ENCODE measurements at places on chromosomes 1 and 21. TPM values are rescaled to one million over a fixed set of nuclear protein-coding genes. Genes with fewer than 3 reads are reported as not detected.

- no peak for DNase-seq
- H3K27ac ChIP-seq = peak overlapping the region; percentile 67
- H3K27me3 ChIP-seq = no peaks in the 10 kb centered on the region
- no peak overlapping the region for H3K4me3 ChIP-seq
Measured at GRCh38 chr1:67619080-67619479, 65.9 kb upstream of the GADD45A start.

- DNase-seq = no peak
- no peak overlapping the region for H3K4me3 ChIP-seq
Measured at GRCh38 chr1:55534565-55535121, 319.5 kb upstream of the USP24 start.

DNA sequence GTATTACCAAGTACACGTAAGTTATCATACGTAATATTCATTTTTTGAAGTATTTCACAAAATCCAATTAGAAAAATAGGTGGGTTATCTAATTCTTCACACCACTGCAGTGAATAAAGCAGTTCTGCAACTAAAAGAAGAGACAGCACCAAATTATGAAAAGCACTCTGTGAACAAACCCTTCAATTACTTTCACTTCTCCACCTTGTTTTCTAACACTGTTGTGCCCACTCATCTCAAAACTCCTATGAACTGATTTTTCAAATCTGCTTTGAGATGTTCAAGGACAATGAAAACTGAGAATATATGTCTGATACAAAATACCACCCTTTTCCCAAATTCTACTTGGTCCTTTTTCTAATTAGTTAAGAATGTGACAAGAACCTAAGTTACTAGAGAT, 39.4 kb downstream of the LTN1 start:
- H3K4me1 ChIP-seq = no peaks in the 10 kb centered on the region
- H3K27me3 ChIP-seq = no peaks in the 10 kb centered on the region
- no peak for DNase-seq
- no peak overlapping the region for H3K27ac ChIP-seq
- no peak overlapping the region for H3K4me3 ChIP-seq

DNA sequence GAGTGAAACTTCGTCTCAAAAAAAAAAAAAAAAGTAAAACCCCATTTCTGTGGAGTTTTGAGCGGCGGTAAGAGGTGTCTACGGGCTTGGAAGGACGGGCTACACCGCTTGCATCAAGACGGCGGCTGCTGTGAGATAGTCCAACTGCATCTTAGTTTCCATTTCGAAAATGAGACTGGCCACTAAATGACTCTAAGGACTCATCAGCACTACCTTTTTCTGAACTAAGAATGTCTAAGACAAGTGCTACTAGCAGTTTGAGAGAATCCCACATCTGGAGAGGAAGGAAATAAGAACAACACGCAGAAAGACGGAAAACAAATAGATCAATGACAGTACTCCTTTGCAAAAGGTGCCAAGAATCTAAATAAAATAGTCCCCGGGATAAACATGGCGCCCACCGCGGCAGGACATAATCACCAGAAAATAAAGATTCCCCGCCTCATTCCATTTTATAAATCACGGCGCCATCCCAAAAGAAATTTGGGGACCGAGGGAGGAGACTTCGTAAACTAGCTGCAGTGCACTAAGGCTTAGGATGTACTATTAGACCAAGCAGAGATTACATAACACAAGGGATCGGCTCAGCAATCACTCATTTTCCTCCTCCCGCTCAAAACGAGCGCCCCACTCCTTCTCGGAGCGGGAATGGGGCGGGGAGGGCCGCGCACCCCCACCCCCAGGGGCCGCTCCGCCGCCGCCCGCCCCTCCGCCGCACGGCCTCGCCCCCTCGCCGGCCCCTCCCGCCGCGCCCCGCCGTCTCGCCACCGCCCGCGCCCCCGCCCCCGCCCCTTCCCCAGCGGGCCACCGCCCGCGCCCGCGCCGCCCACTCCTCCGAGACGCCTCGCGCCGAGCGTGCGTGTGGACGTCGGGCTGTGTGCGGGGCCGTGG, 1.1 kb downstream of the POGZ start:
- peaks cover under 1% of the 10 kb centered on the region for H3K36me3 ChIP-seq
- peak; percentile 54 for DNase-seq
- no peaks in the 10 kb centered on the region for H3K27me3 ChIP-seq
- H3K4me3 ChIP-seq = peak overlapping the region; percentile 71
- peak overlapping the region; percentile 84 for H3K27ac ChIP-seq

DNA sequence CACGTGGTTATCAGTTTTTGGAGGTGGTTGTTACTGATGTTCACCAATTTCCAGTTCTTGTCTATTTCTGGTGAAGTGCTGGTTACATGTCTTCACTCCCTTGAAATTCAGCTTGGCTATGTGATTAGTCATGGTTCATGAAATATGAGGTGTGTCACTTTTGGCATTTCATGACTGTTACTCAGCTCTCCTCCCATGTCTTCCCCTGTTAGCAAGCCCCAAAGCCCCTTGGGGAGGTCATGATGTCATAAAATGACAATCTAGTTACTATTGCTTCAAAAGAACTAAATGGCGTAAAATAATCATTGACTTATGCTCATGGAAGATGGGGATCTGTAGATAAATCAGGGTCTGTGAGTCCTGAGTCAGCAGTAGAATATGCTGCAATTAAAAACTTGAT, 425.1 kb downstream of the SETD4 start:
- no peaks in the 10 kb centered on the region for H3K27me3 ChIP-seq
- H3K27ac ChIP-seq = no peak overlapping the region
- H3K36me3 ChIP-seq = no peaks in the 10 kb centered on the region
- DNase-seq = no peak
- H3K4me1 ChIP-seq = no peaks in the 10 kb centered on the region

DNA sequence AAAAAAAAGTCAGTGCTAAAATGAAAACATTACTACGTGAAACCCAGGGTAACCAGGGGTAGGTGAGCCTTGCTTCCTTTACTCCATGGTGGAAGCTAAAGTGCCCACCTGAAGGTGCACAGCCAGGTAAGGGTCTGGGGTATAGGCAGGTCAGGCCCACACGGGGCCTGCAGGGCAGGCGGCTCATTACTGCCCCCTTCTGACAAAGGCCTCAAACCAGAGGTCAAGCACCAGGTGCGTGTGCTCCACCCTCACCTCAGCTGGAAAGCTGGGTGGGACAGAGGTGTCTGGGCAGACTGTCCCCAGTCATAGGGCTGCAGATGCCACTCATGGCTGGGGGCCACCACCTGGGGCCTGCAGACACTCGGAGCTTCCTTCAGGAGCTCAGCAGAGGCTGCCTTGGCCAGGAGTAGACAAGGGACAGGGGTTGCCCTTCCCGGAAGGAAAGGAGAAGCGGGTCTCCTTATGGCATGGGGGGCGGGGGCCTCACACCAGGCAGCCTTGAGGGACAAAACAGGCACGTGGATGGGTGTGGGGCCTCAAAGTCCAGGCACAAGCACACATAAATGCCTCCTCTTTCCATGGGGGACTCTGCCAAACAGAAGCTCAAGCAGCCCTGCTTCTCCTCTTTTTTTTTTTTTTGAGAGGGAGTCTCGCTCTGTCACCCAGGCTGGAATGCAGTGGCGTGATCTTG, 36.2 kb downstream of the ACOT7 start:
- no peaks in the 10 kb centered on the region for H3K27me3 ChIP-seq
- DNase-seq = no peak
- H3K36me3 ChIP-seq = no peaks in the 10 kb centered on the region
- H3K4me1 ChIP-seq = peaks cover 44% of the 10 kb centered on the region
- no peak overlapping the region for H3K27ac ChIP-seq

DNA sequence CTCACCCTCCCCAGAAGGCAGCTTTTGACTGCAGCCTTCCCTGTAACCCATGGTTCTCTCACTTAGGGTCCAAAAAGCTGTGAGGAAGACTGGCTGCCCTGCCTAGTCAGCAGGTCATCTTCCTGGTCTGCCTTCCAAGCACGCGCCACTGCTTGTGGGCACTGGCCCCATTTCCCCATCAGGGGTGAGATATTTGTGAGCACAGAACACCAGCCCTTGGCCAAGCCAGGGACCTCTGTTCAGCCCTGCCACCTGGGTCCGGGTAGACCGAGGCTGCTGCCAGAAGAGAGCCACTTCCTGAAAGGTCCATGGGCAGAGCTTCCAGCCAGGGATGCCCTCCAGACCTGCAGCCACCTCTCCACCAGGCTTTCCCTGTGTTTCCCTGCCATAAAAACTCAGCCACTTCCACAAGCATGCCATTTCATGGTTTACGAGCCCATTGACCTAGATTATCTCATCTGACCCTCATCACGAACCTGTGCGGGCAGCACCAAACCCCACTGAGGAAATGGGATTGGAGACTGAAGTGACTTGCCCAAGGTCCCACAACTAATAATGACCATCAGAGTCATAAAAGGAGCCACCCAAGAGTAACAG, 40.5 kb downstream of the GLIS1 start:
- H3K36me3 ChIP-seq = no peaks in the 10 kb centered on the region
- no peak for DNase-seq

- no peaks in the 10 kb centered on the region for H3K27me3 ChIP-seq
- no peak overlapping the region for H3K27ac ChIP-seq
- H3K4me1 ChIP-seq = peaks cover under 1% of the 10 kb centered on the region
- no peak overlapping the region for H3K4me3 ChIP-seq
- DNase-seq = no peak
- H3K36me3 ChIP-seq = no peaks in the 10 kb centered on the region
Measured at GRCh38 chr1:53598966-53599365, 139.8 kb downstream of the DMRTB1 start.

GRCh38 chr1:96971849-96972602, 250.4 kb downstream of the PTBP2 start:
- no peak overlapping the region for H3K4me3 ChIP-seq
- no peak for DNase-seq
- H3K27ac ChIP-seq = no peak overlapping the region
- no peaks in the 10 kb centered on the region for H3K36me3 ChIP-seq
- no peaks in the 10 kb centered on the region for H3K27me3 ChIP-seq
- no peaks in the 10 kb centered on the region for H3K4me1 ChIP-seq

DNA sequence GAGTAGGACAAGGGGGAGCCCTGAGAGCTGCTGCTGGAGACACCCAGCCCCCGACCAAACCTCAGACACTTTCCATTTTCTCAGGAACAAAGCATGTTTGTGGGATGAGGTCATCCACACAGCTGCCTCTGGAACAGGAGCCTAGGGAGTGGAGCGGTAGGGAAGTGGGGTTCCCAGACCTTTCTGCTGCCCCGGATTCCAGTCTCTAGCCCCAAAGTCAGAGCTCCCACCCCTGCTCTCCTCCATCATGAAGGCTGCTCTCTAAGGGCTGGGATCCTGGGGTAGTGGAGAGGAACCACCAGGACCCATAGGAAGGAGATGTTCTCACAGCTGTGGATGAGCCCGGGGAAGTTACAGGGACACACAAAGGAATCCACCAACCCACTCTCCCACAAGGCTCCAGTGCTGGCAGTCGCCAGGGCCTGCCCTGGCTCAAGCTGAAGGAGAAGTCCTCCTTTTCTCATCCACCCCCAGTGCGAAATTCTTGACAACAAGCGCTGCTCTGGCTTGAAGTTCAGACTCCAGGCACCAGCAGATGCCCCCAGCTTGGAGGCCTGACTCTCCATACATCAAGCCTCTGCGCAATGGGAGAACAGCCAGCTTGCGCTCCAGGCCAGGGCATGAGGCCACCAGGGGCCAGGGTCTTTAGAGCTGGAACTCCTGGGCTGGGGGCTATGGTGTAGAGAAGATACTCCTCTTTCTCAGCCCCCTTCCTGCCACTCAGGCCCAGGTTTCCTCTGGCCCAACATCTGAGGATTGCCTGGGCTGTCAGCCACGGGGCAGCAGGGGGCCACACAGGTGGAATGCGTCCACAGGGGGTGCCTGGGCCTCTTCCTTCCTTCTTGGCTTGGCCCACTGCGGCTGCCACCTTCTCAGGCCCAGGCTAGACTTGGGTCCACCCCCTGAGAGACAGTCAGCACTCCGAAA, 4.5 kb downstream of the FHL3 start:
- no peak for DNase-seq
- H3K4me3 ChIP-seq = peak overlapping the region; percentile 11
- H3K27me3 ChIP-seq = no peaks in the 10 kb centered on the region
- H3K4me1 ChIP-seq = peaks cover 75% of the 10 kb centered on the region
- H3K36me3 ChIP-seq = peaks cover 4% of the 10 kb centered on the region

DNA sequence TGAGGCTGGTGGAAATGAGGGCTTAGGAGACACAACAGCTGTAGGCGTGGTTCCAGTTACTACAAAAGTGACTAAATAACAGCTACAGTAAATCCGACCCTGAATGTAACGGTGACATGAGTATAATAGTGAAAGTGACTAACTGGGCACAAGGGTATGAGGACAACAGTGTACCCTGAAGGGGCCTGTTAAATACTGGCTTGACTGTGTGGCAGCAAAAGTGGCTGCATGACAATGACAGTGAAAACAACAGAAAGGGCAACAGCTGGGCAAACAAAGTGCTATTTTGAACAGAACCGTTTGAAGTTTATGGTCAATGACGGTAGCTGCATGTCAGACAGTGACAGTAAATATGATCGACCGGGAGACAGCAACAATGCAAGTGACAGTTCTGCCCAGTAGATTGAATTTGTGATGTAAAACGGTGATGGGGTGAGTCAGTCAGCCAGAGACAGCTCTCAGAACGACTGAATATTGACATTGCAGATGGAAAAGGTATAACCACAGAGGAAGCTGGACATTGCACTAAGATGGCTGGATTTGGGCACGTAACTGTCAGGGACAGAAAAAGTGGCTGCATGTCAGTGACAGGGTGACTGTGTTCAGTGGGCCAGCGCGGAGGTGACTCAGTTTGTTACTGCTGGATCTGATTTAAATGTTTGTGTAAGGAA, 1.2 kb upstream of the ZBTB40 start:
- H3K27me3 ChIP-seq = no peaks in the 10 kb centered on the region
- H3K36me3 ChIP-seq = no peaks in the 10 kb centered on the region
- peaks cover 37% of the 10 kb centered on the region for H3K4me1 ChIP-seq
- H3K4me3 ChIP-seq = no peak overlapping the region
- H3K27ac ChIP-seq = no peak overlapping the region
- DNase-seq = no peak

DNA sequence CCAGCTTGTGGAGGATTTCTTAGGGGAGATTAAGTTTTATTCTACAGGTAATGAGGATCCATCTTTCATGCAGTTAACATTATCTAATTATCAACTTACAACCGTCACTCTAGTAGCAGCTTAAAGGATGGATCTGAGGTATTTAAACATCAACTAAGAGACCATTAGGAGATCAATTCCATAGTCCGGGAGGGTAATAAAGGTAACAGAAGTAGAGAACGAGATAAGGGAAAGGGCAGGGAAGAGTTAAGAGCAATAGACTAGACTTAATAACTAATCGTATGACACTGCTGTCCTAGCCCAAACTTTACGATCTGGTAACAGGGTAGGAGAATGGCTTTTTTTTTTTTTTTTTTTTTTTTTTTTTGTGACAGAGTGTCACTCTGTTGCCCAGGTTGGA, 19.5 kb upstream of the CCDC17 start:
- DNase-seq = no peak
- H3K4me3 ChIP-seq = no peak overlapping the region
- H3K27me3 ChIP-seq = no peaks in the 10 kb centered on the region
- peaks cover 11% of the 10 kb centered on the region for H3K4me1 ChIP-seq
- no peak overlapping the region for H3K27ac ChIP-seq

AIRE gene
- total RNA-seq = not detected

PAQR6 gene
- 2.1 TPM for total RNA-seq

PRUNE1 gene
- 18.4 TPM for total RNA-seq

SLAMF6 gene
- total RNA-seq = 3.2 TPM

AUNIP gene
- total RNA-seq = not detected

Measured in upper lobe of left lung (tissue), 6 donors.